ENCODE measurements at places on chromosomes 12 and 14.

DNA sequence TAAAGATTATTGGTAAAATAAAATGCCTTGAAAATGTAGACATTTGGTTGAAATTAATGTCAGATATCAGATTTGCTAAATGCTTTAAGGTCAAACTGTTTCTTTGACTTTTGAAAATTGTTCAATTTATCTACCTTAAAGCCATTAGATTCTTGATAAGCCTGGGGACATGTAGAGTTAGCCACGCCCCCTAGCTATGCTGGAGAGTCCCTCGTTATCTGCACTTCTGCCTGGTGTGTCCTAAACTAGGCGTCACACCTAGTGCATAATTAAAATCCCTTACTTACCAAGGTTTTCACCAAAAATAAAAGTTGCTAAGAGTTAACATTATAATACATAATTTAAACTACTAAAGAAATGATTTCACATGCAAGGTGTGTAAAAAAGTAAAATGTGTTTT, 79.5 kb downstream of the EGLN3 start:
- no peak for DNase-seq

DNA sequence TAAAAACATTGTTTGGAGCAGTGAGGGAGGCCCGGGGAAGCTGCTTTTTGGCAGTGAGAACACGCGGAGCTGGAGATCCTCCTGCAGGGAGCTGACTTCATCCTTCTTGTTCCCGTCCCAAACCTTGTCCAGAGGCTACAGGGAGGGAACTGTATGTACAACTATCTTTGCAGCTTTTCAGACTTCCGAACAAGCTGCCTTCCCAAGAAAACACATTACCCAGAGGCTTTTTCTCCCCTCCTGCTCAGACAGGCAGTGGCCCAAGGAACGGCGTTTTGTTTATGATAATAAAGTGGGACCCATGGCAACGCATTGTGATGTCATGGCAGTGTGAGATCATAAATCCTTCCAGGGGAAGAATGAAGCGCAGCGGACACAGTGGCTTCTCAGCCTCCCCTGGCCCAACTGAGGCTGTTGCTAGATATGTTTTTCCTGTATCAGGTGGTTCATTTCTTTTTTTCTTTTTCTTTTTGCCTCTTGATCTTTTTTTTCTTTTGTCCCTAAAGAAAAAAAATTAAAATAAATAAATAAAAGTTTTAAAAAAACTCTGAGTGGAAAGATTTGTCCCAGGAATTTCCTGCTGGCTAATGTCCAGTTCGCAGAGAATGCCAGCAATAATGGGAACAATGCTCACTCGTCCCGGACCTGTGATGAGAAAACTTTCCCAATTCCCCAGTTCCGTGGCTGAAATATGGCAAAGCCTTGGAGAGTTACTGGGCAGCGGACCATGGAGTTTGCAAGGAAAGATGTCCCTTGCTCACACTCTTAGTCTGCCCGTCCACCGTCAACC, 103.4 kb upstream of the MAP1LC3B2 start:
- no peak for DNase-seq

DNA sequence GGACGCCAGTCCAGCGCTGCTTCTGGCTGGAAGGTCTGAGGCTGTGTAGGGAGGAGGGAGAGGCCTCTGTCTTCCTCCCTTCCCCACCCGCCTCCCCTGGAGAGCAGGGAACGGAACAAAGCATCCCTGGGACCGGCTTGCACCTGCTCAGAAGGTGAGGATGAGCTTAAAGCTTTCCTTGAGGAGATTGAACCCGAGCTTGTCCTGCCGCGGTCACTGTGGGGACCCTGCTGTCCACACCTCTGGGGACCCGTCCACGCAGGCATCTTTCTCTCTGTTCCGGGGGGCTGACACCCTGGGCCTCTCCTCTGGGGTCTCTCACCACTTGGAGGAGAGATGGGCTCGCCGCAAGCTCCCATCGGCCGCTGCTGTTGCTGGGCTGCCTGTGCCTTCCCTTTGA, 33.2 kb upstream of the SFSWAP start:
- DNase-seq, result no peak

DNA sequence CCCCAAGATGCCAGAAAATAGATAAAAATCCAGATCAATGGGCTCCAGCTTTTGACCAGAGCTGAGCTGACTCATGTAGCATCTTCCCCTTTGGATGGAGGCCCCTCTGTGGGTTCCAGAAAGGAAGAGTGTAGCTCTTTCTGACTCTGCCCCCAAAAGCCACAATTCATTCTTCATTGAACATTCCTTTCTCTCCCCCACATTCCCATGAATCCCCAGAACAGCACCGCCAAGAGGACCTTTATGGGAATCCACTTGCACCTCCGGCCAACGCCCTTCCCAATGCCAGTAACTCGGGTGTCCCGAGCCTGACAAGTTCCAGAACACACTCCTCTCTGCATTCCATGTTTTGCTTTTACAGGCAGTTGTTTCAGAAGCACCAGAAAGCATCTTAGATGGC, 210.6 kb upstream of the DIO3 start:
- DNase-seq, result no peak

GRCh38 chr14:104985675-104986486, at the start of gene CLBA1:
Gene CLBA1, plus strand, starts transcription at chr14:104985788. Its CDS starts 644 bp downstream, at chr14:104986432.
- peak; percentile 14 for DNase-seq

- DNase-seq, result no peak
Observed at GRCh38 chr12:125794401-125794800, 729.2 kb downstream of the AACS start.

- DNase-seq, result no peak
Observed at GRCh38 chr14:58107947-58108552, 44.0 kb downstream of the ARMH4 start.

DNA sequence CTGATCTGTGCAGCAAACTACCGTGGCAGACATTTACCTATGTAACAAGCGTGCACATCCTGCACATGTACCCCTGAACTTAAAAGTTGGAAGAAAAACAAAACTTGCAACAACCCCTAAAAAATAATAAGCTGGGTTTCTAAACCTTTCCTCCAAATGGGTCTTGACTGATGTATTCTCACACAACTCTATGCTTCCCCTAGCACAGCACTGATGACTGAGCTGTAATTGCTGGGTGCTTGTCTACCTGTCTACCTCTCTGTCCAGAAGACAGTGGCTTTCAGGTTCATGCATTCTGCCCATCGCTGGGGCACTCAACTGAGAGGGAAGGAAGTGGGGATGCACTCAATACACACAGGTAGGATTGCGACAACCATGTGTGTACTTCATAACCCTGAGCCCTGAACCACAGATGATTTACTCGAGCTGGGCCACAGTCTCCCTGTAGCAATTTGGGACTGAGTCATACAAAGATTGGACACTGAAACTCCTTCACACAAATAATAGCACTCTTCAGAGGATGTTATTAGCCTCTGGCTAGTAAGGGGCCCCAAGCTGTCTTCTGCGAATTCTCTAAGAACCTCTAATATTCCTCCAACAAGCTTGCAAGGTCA, 44.8 kb upstream of the TMPO start:
- no peak for DNase-seq

- DNase-seq, result no peak
Observed at GRCh38 chr12:1343422-1343821, 251.0 kb downstream of the FBXL14 start.

- no peak for DNase-seq
Observed at GRCh38 chr12:233615-233968, 19.6 kb upstream of the SLC6A12 start.
